Activated naive CD4-positive, alpha-beta T cell treated with anti-CD3 and anti-CD28 coated beads for 36 hours (primary cell): ENCODE measurements at places on chromosomes 3 and 15. TPM values are rescaled to one million over a fixed set of nuclear protein-coding genes. Genes with fewer than 3 reads are reported as not detected.

Gene TF
- 0.07 TPM for total RNA-seq

Gene TUBGCP4
- 35.3 TPM for total RNA-seq

Gene C3orf18
- 3.8 TPM for total RNA-seq

Gene RTP3
- not detected for total RNA-seq

Gene HES1
- total RNA-seq: 2.5 TPM

DNA sequence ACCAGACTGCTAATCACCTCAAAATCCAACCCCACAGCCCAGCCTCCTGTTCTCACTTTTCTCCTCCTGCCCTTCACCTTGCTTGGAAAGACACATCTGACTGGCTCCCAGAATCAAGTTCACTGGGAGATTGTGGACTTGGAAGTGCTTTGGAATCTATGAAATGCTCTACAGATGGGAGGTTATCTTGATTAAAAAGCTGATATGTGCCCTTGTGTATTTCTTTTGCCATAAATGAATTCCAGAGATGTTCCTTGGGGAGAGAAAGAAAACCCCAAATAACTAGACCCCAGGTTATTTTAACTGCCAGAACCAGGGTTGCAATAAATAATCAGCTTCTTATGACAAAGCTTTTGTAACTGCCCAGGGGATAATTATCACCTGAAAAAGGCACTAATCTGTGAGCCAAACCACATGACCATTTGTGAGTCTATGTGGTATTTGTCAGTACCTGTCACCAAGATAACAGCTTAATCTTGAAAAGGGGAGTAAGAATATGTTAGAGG lies 21.7 kb upstream of the ARHGEF3 start:
- H3K27ac ChIP-seq: no peak overlapping the region
- H3K27me3 ChIP-seq: no peaks in the 10 kb centered on the region
- H3K4me1 ChIP-seq: peaks cover 57% of the 10 kb centered on the region
- H3K36me3 ChIP-seq: no peaks in the 10 kb centered on the region

DNA sequence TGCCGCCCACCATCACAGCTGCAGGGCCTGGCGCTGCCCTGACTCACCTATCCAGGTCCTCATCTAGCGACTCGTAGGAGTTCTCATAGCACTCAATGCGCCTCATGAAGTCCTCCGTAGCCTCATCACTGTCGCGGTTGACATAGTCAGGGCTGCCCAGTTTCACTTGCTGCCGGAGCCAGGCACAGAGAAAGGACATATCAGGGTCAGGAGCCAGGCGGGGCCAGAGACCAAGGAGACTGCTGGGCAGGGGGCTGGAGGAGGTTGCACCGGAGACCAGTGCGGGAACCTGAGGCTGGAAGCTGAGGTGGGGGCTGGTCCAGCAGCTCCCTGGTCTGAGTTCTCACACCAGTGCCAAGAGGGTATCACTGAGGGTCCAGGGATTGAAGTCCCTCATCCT lies 18.2 kb downstream of the PFKFB4 start:
- H3K27ac ChIP-seq: no peak overlapping the region
- DNase-seq: no peak
- H3K36me3 ChIP-seq: peaks cover 3% of the 10 kb centered on the region
- no peaks in the 10 kb centered on the region for H3K4me1 ChIP-seq
- H3K4me3 ChIP-seq: no peak overlapping the region
- no peaks in the 10 kb centered on the region for H3K27me3 ChIP-seq

DNA sequence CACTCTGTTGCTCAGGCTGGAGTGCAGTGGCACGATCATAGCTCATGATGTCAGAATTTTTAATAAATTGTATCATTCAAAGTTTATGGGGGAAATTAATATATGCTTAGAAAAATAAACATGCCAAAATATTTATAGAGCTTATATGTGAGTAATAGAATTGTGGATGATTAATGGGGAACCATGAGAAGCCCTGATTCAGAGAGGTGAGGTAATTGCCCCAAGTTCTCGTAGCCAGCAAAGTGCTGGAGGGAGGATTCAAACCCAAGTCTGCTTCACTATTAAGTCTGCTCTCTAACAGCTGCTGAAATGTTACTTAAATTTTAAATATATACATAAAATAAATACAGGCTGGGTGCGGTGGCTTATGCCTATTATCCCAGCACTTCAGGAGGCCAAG lies 26.2 kb upstream of the IGF2BP2 start:
- H3K36me3 ChIP-seq: no peaks in the 10 kb centered on the region
- no peak overlapping the region for H3K27ac ChIP-seq
- no peak overlapping the region for H3K4me3 ChIP-seq
- no peaks in the 10 kb centered on the region for H3K27me3 ChIP-seq
- no peak for DNase-seq

GRCh38 chr3:107633327-107634098 lies 110.8 kb downstream of the BBX start:
- no peak overlapping the region for H3K4me3 ChIP-seq
- no peaks in the 10 kb centered on the region for H3K27me3 ChIP-seq
- DNase-seq: peak; percentile 15
- peaks cover 41% of the 10 kb centered on the region for H3K4me1 ChIP-seq

- H3K27me3 ChIP-seq: peaks cover 7% of the 10 kb centered on the region
- DNase-seq: no peak
- no peak overlapping the region for H3K4me3 ChIP-seq
Observed at GRCh38 chr3:104549099-104549714, 817.5 kb upstream of the ALCAM start.

DNA sequence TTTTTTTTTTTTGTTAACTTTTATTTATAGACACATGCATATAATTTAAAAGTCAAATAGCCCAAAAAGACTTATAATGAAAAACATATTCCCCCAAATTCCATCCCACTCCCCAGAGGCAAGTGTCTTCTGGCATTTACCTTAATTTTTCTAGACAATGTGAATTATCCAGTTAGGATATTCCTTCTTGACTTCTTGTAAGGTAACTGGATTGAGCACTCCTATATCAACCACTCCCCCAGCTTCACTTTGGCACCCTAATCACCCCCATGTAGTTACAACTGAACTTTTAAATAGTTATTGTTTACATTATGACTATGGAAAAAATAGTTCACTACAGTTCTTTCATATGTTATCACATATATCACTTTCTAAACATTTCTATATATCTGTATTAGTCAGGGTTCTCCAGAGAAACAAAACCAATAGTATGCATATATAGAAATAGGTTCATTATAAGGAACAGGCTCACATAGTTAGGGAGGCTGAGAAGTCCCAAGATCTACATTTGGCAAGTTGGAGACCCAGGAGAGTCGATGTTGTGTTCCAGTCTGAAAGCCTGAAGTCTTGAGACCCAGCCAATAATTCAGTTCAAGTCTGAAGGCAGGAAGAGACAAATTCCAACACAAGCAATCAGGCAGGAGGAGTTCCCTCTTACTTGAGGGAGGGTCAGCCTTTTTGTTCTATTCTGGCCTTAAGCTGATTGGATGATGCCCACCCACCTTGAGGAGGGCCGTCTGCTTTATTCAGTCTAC lies 175.8 kb downstream of the THSD4 start:
- no peak for DNase-seq
- no peaks in the 10 kb centered on the region for H3K36me3 ChIP-seq
- peaks cover 26% of the 10 kb centered on the region for H3K4me1 ChIP-seq
- H3K27ac ChIP-seq: no peak overlapping the region
